ENCODE measurements at places on chromosomes 4 and X. TPM values are rescaled to one million over a fixed set of nuclear protein-coding genes. Genes with fewer than 3 reads are reported as not detected.

The POU4F2 gene
- not detected for total RNA-seq

The NAAA gene
- 82.8 TPM for total RNA-seq

The TRPC5OS gene
- total RNA-seq: not detected

The LEF1 gene
- 0.28 TPM for total RNA-seq

The MAGT1 gene
- total RNA-seq: 172 TPM

The GSTCD gene
- total RNA-seq: 12.5 TPM

The RTL3 gene
- 0.05 TPM for total RNA-seq

The MSL3 gene
- total RNA-seq: 13.4 TPM

The PASD1 gene
- not detected for total RNA-seq
